ENCODE measurements at places on chromosomes 1 and 21.

DNA sequence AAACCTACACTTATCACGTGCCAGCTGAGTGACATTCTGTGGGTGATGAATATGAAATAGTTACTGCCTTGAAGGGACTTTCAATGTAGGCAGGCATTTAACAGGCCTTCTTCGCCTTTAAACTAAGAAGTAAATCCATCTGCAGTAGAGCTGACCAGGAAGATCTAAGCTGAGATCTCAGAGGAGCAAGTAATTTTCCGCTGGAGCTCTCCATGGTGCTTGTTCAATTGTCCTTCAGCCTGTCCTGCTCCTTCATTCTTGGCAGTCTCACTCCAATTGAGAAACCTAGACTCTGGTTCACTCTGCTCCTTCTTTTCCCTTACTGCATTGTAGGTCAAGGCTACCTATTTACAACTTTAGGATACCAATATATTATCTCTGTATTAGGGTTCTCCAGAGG is 183.5 kb downstream of the HMCN1 start:
- DNase-seq: no peak

DNA sequence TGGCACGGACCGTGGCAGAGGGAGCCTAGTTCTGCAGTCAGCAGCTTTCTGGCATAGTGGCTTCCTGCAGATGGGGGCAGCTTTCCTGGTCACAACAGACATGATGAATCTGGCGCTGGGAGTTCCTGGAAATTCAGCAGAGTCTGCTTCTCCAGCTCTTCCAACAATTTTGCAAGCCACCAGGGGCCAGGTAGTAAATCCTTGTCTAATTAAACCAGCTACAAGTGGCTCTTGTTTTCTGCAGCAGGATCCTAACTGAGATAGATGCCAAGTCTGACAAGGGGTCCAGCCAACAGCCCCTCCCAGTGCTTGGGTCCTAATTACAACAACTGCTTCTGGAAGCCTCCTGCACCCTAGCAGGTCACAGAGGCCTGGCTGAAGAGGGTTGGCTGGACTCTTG is 35.8 kb downstream of the TRIM62 start:
- DNase-seq: no peak

- no peak for DNase-seq
These were observed 407.8 kb upstream of the DAB1 start for GRCh38 chr1:57831624-57832023.

DNA sequence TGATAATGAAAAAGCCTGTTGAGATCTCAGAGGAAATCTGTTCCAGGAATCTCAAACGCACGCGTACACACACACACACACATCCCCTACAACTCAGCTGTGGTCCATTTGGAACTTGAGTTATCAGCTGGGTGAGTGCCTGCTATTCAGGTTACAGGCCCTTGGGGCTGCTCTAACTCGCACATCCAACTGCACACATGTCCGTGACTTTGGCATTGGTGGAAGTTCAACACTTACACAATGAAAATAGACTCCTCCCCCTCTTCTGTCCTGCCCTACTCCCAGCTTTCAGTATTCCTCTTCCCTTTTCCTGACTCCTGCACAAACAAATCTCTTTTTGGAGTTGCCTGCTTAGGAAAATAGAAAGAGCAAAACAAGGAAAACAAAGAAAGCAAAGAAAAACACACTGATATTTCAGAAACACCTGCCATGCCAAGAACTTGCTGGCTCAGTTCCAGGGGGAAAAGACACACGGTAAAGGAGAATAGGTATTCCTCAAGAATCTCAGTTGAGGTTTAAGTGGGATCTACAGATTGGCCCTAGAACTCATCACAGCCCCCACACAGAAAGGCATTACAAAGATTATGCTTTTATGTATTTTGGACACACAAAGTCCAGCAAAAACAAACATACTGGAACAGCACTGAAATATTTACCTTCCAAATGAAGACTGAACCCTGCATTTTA is 140.9 kb downstream of the TGFBR3 start:
- DNase-seq: no peak

DNA sequence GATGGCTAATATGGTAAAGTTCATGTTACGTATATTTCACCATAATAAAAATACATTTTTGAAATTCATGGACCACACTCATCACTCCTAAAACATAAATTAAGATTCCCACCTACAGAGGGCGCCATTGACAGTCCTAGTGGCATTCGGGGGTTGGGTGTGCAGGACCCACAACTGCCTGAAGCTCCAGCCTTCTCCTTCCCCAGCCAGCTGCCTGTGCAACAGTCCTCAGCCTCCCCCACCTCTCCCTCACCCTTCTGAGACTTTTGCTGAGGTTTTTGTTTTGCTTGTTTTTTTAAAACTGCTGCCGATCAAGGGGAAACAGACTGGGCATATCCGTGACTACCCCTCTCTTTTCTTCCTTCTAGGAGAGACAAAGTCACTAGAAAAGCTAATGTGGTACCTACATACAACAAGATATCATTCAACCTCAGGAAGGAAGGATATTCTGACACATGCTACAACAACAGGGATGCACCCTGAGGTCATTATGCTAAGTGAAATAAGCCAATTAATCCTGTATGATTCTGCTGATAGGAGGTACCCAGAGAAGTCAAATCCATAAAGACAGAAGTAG is 9.2 kb upstream of the EVA1C start:
- DNase-seq: no peak

DNA sequence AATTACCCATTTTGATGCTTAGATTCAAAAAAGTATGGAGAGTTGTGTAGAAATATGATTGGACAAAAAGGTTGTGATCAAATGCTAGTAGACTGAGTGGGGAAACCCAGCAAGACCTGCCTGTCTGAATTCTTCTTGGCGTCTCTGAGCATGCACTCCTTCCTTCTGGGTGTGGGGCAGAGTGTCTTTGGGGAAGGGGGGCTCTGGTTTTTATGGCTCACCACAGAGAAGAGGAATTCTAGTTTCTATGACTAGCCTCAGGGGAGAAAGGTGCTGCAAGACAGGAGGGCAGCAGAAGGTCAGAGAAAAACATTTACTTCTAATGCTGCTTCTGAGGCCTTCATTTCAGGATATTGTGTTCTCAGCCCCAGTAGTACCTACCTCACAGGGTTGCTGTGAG is 33.9 kb upstream of the PIGC start:
- no peak for DNase-seq

GRCh38 chr21:17796037-17796403 is 23.1 kb downstream of the C21orf91 start:
- no peak for DNase-seq

DNA sequence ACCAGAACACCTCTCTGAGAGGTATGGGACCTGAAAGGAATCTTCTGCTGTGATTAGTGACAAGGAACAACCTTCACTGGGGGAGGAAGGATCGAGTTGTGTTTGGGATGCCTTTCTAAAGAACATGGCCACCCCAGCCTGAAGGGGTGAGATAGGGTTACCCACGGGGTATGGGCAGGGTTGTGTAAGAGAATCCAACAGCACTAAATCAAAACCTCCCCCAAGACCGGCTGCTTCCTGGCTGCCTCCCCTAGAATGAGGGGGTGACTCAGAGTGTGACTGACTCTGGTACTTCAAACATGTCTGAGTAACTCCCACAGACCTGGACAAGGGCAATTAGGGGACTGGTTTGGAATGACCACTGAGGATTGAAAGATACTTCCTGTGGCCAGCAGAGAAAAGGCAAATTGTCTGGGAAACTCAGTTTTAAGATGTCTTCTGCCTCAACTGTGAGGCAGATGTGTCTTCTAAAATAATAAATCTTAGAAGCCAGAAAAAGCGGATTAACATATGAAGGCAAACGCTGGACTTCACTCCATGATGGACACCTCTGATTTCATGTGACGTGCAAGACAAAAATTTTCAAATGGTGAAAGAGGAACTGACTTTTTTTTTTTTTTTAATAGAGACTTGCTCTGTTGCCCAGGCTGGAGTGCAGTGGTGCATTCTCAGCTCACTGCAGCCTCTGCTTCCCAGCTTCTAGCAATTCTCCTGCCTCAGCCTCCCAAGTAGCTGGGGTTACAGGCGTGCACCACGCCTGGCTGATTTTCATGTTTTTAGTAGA is 6.7 kb upstream of the PTPN14 start:
- no peak for DNase-seq

- DNase-seq: no peak
These were observed 103.1 kb upstream of the KAZN start for GRCh38 chr1:14495381-14495780.

DNA sequence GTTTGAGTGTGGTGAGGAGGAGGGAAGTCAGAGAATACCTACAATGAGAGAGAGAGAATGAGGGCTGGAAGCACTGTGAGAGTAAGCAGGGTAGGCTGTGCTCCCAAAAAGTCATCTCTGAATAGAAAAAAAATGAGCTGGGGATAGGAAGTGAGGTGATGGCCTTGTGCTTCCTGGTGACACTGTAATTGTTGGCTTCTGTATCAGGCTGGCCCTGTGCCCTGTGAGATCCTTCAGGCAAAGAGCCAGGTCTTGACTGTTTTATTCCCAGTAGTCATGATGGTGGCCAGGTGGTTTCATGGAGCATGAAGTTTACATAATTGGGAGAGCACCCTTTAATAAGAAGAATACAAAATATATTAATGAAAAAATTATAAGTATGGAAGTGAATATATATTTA is 20.4 kb upstream of the SPATA6 start:
- no peak for DNase-seq

DNA sequence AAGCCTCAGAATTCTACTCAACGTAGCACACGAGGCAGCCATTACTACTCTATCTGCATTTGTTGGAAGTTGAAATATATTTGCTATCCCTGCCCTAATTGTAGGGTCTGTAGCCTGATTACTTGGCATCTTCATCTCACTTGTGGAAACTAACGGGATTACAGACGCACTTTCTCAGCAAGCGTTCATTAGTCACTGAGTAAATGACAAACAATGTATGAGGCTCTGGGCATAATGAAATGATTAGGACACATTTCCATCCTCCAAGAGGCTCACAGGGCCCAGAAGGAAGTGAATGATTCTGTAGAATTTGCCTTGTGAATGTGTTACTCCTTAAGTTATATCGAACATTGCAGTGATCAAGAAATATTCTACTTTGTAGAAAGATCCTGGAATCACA is 78.1 kb downstream of the KIF26B start:
- no peak for DNase-seq

GRCh38 chr1:248884632-248885295 is 21.3 kb upstream of the PGBD2 start:
- no peak for DNase-seq

- no peak for DNase-seq
These were observed 90.1 kb upstream of the WDR26 start for GRCh38 chr1:224524679-224525078.

- DNase-seq: no peak
These were observed 27.8 kb downstream of the WNT2B start for GRCh38 chr1:112536561-112536960.

DNA sequence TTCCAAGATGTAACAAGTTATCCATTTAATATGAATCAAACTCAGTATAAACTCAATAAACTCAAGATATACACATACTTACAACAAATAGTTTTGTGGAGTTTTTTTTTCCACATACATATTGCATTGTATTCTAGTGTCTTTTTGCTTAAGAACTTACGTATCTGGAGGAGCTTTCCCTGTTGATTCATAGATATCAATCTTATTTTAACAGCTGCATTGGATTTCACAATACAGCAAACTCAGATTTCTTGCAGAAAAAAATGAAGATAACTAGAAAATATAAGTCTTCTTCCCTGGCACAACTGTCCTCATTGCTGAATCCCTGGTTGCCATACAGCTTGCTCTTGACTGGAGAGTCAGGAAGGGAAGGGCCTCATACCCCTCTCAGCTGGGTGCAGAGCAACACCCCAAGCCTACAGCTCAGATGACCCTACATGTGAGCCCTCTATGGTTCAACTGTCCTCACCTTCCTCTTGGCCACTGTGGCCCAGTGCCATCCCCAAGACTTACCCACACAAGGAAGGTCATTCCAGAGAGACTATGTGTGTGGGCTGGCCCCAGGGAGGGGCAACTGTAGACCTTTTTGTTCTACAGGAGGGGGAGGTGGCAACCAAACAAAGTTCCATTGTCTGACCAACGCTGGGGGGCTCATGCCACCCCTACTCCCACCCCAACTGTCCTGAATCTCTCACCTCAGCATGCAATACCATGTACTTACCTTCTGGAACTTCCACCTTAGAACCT is 1.7 kb downstream of the MPZ start:
- no peak for DNase-seq
